Immature natural killer cell (primary cell): ENCODE measurements at places on chromosomes 6 and 20. TPM values are rescaled to one million over a fixed set of nuclear protein-coding genes. Genes with fewer than 3 reads are reported as not detected.
A peak's percentile ranks its signal among the peaks of the same experiment; 100 is the strongest.

Gene CNR1
- polyA plus RNA-seq: not detected

Gene OR12D3
- polyA plus RNA-seq: not detected

Gene CLPSL2
- not detected for polyA plus RNA-seq

Gene PHACTR1
- 0.41 TPM for polyA plus RNA-seq

Gene ZNF512B
- 0.63 TPM for polyA plus RNA-seq

Gene GPLD1
- not detected for polyA plus RNA-seq

GRCh38 chr6:13425943-13426931 is 61.2 kb downstream of the GFOD1 start:
- H3K36me3 ChIP-seq: peaks cover 8% of the 10 kb centered on the region
- peak overlapping the region; percentile 79 for H3K4me3 ChIP-seq
- H3K27ac ChIP-seq: peak overlapping the region; percentile 98
- DNase-seq: no peak
- H3K27me3 ChIP-seq: peaks cover 15% of the 10 kb centered on the region

DNA sequence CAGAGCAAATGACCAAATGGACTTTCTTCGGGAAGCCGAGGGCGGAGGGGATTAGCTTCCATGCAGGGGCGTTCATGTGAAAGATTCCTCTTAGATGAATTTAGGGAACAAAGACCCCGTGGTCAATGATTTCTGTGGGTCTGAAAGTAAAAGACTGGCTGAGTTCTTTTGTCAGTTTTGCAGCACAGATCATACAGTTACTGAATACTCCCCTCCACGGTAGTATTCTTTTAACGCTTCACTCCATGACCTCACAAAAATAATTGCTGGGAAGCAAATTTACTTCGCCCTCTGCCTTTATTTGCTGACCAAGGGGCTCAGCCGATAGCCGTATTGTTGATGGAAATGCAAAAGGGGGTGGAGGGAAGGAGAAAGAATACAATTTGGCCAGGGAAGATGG is 86.0 kb upstream of the SALL4 start:
- no peak overlapping the region for H3K27ac ChIP-seq
- H3K4me1 ChIP-seq: no peaks in the 10 kb centered on the region
- no peak overlapping the region for H3K4me3 ChIP-seq
- peaks cover 2% of the 10 kb centered on the region for H3K27me3 ChIP-seq
- no peaks in the 10 kb centered on the region for H3K36me3 ChIP-seq

DNA sequence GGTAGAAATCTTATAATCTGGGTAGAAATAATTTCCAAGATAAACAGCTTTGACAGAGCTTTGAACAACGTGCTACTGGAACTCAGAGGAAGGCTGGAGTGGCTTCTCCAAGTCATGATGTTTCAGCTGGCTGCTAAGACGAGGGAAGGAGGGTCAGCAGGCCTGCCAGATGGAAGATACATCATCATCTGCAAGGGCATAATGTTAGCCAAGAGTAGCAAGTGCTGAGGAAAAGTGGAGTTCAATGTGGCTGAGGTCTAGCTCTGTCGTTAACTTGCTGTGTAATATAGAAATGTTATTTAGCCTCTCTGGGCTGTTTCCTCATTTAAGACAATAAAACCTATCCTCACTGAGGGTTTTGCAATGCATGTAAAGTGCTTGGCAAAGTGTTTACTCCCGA is 35.1 kb downstream of the RGS17 start:
- peaks cover 2% of the 10 kb centered on the region for H3K27me3 ChIP-seq
- H3K4me1 ChIP-seq: peaks cover 24% of the 10 kb centered on the region
- no peak for DNase-seq
- no peak overlapping the region for H3K27ac ChIP-seq

DNA sequence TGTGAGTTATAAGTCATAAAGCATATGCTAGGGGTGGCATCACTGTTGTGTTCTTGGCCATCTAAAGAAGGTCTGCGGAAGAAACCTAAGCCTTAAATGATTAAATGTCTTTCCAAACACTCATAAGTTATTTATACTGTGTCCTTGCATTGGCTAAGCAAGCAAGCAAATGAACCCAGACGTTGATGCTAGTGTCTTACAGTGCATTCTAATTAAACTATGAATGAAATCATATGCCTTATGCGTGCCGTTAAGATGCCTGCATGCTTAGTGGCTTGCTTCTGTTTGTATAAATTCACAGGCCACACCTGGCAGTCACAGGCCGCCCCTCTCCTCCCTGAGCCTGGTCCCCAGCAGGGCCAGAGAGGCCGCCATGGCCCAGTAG is 49.9 kb downstream of the RIN2 start:
- H3K4me1 ChIP-seq: no peaks in the 10 kb centered on the region
- H3K27ac ChIP-seq: no peak overlapping the region
- DNase-seq: no peak
- no peaks in the 10 kb centered on the region for H3K36me3 ChIP-seq
- no peak overlapping the region for H3K4me3 ChIP-seq
- H3K27me3 ChIP-seq: peaks cover 2% of the 10 kb centered on the region

GRCh38 chr20:40993794-40994540 is 34.7 kb upstream of the TOP1 start:
- peaks cover 1% of the 10 kb centered on the region for H3K27me3 ChIP-seq
- DNase-seq: no peak
- peaks cover 8% of the 10 kb centered on the region for H3K4me1 ChIP-seq

- H3K4me3 ChIP-seq: no peak overlapping the region
- H3K4me1 ChIP-seq: peaks cover 96% of the 10 kb centered on the region
- H3K27ac ChIP-seq: no peak overlapping the region
- H3K27me3 ChIP-seq: no peaks in the 10 kb centered on the region
- no peak for DNase-seq
These were observed 17.8 kb downstream of the B4GALT5 start for GRCh38 chr20:49695830-49696229.

DNA sequence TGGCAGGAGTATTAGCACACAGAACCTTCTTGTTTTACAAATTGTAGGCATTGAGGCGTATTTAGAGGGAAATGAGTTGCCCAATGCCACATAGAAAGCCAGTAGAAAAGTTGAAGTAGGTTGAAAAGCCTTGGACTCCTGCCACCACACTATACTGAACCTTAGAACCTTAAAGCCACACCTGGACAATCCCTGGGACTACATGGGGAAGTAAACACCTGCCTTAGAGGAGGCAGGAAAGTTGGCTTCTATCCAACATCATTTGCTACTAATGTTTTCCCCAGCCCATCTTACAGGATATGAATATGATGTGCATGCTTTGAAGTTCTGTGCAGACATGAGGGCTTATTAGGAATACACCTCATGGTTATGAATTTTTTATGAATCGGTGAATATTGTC is 5.3 kb upstream of the EPPIN start:
- no peak overlapping the region for H3K27ac ChIP-seq
- no peaks in the 10 kb centered on the region for H3K36me3 ChIP-seq
- no peak overlapping the region for H3K4me3 ChIP-seq
- no peak for DNase-seq
- H3K27me3 ChIP-seq: no peaks in the 10 kb centered on the region
- H3K4me1 ChIP-seq: no peaks in the 10 kb centered on the region
